Activated B cell treated with CpG ODN at 0.5 μM for 24 hours (primary cell): ENCODE measurements at places on chromosomes 13 and 19.

DNA sequence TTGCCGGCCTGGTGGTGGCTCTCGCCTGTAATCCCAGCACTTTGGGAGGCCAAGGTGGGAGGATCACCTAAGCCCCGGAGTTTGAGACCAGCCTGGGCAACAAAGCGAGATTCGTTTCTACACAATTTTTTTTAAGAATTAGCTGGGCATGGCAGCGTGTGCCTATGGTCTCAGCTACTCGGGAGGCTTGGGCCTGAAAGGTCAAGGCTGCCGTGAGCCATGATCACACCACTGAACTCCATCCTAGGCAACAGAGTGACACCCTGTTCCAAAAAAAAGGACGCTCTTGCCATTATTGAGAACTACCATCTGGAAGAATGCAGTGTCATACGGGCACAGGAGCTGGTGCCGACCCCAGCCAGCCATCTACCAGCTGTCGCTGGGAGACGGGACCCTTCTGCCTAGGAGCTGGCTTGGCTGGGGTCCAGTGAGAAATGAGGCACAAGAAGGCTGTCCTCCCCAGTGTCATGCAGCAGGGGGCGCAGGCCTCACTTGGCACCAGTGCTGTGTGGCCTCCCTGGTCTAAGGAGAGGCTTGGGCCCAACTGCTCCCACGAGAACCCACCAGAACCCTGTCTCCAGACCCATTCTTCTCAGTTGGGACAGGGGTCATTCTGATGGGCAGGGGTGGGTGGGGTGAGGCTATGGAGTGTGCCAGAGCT, 12.2 kb upstream of the RELB start:
- H3K27ac ChIP-seq, result no peak overlapping the region
- no peaks in the 10 kb centered on the region for H3K27me3 ChIP-seq
- H3K4me3 ChIP-seq, result no peak overlapping the region

- peaks cover 49% of the 10 kb centered on the region for H3K36me3 ChIP-seq
- H3K27me3 ChIP-seq, result no peaks in the 10 kb centered on the region
- no peak overlapping the region for H3K4me3 ChIP-seq
These were observed 6.9 kb downstream of the SLC39A3 start for GRCh38 chr19:2732883-2733282.

- H3K36me3 ChIP-seq, result no peaks in the 10 kb centered on the region
- peaks cover 20% of the 10 kb centered on the region for H3K27me3 ChIP-seq
- no peak overlapping the region for H3K4me3 ChIP-seq
- peaks cover 1% of the 10 kb centered on the region for H3K4me1 ChIP-seq
- no peak overlapping the region for H3K27ac ChIP-seq
- no peak for DNase-seq
These were observed 100.2 kb upstream of the RFC3 start for GRCh38 chr13:33717775-33718174.

- no peak for DNase-seq
- no peak overlapping the region for H3K27ac ChIP-seq
- peaks cover 27% of the 10 kb centered on the region for H3K4me1 ChIP-seq
- no peak overlapping the region for H3K4me3 ChIP-seq
- peaks cover 8% of the 10 kb centered on the region for H3K36me3 ChIP-seq
These were observed 2.7 kb downstream of the NBEA start for GRCh38 chr13:34944751-34945150.

DNA sequence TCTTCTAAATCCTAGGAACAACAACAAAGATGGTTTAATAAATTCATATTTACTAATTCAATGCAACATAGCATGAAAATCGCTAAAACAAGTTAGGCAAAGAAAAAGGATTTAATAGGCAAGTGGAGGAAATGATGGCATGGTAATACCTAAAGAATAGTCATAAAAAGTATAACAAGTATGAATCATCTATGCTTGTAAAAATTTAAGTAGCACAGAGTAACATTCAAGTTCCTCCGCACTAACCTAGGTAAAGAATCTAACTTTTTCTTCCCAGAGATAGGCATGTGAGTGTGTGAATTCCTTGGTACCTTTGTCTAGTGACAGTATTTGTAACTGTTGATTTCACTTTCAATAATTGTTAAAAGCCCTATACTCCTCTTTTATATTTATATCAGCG, 42.6 kb downstream of the RCBTB2 start:
- H3K27me3 ChIP-seq, result no peaks in the 10 kb centered on the region
- H3K36me3 ChIP-seq, result peaks cover 4% of the 10 kb centered on the region
- no peak overlapping the region for H3K4me3 ChIP-seq
- peaks cover 31% of the 10 kb centered on the region for H3K4me1 ChIP-seq
- DNase-seq, result no peak

DNA sequence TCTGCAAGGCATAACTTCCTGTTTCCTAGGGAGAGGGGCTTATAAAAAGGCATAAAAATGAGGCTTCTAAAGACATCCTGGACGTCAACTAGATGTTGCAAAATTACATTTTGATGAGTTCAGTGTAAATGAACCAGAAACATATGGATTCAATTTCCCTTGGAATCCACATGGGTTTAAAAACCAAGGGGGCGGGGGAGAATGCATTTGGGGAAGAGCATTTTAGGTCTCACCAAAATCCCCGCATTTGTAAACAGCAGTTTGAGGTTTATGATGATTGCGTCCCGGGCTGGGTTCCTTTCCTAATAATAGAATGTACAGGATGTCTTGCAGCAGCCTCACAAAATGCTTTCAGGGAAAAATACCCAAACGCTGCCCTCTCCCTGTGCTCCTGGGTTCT, 407.8 kb downstream of the ZNF536 start:
- no peaks in the 10 kb centered on the region for H3K36me3 ChIP-seq
- no peak for DNase-seq
- no peaks in the 10 kb centered on the region for H3K4me1 ChIP-seq
- no peak overlapping the region for H3K27ac ChIP-seq
- H3K27me3 ChIP-seq, result no peaks in the 10 kb centered on the region

DNA sequence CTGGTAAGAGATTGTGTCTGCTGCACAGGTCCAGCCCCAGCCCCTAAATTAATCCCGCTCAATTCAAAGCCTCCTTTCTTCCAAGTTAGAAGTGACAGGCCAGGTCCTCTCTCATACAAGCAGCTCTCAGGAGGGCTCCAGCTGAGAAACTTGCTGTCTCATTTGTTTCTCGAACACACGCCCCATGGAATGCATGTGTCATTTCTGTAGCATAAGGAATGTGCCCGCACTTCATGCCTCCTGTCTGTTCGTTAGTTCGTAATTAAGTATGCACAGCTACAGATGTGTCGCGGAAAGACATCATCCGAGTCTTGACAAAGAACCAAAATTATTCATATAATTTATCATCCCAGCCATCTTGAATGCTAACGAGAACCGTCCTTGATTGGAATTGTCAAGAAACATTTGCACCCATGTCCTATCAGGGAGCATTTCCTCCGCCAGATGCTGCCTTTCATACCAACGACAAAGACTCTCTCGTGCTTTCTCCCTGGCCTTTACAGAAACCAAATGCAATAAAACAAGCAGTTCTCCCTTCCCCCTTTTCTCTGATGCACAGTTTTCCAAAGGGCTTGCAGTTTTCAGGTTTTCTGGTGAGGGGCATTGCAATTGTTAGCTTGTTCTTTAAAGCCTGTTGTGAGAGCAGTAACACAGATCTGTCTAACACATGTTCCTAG, 133.5 kb downstream of the UQCRFS1 start:
- H3K36me3 ChIP-seq, result no peaks in the 10 kb centered on the region
- no peak overlapping the region for H3K4me3 ChIP-seq
- H3K27ac ChIP-seq, result no peak overlapping the region
- H3K27me3 ChIP-seq, result no peaks in the 10 kb centered on the region

- peaks cover 27% of the 10 kb centered on the region for H3K27me3 ChIP-seq
- DNase-seq, result no peak
- H3K36me3 ChIP-seq, result peaks cover 2% of the 10 kb centered on the region
These were observed 3.8 kb upstream of the IL17D start for GRCh38 chr13:20699715-20700114.

DNA sequence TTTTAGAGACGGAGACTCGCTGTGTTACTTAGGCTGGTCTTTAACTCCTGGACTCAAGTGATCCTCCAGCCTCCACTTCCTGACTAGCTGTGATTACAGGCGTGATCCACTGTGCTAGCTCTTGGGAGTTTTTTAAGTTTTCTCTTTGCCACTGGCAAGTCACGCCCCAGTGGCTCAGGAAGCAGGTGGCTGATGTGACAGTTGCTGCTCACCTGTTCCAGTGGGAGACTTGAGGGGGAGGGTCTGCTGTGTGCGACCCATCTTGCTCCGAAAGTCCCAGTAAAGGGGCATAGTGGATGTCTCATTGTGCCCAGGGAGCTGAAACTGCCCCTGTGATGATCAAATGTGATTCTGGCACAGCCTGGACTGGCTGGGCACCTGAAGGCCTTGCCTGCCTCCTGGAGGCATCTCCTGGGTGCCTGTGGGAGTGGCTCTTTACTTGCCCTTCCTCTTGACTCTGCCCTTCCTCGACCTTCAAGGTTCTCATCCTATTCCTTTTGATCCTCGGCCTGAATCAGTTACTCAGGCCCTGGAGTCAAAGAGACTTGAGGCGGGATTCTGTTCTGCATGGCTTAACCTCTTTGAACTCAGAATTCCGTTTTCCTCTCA, 7.8 kb downstream of the SMARCA4 start:
- peak; percentile 20 for DNase-seq
- H3K36me3 ChIP-seq, result peaks cover 1% of the 10 kb centered on the region
- H3K4me1 ChIP-seq, result peaks cover 56% of the 10 kb centered on the region
- H3K27me3 ChIP-seq, result no peaks in the 10 kb centered on the region

- peak overlapping the region; percentile 83 for H3K27ac ChIP-seq
- no peaks in the 10 kb centered on the region for H3K27me3 ChIP-seq
- H3K36me3 ChIP-seq, result peaks cover 10% of the 10 kb centered on the region
- H3K4me3 ChIP-seq, result peak overlapping the region; percentile 79
- H3K4me1 ChIP-seq, result peaks cover 82% of the 10 kb centered on the region
These were observed 92.9 kb downstream of the GNG7 start for GRCh38 chr19:2609389-2610116.

DNA sequence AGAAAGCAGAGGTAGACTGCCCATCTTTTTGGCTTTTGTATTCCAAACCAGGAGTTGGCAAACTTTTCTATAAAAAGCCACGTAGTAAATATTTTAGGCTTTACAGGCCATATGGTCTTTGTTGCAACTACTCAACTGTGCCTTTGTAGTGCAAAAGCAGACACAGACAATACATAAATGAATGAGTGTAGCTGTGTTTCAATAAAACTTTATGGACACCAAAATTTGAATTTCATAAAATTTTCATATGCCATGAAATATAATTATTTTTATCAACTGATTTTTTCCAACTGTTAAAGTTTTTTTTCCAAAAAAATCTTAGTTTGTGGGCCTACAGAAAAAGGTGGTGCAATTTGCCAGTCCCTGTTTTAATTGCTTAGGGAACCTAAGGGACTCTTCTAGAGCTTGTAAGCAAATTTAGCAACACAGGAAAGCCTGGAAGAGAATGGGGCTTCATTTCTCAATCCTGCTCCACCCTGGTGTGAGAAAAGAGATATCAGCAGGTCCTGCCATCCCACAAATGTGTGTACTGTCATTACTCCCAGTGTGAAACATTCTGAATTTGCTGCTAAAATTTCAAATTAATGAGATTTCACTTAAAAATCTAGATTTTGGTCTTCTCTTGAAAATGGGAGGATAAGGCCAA, 194.2 kb downstream of the RGCC start:
- no peak for DNase-seq
- peaks cover 42% of the 10 kb centered on the region for H3K27me3 ChIP-seq
- no peak overlapping the region for H3K27ac ChIP-seq
- H3K4me1 ChIP-seq, result peaks cover 9% of the 10 kb centered on the region
- no peaks in the 10 kb centered on the region for H3K36me3 ChIP-seq

GRCh38 chr13:109985871-109986450, 199.6 kb upstream of the IRS2 start:
- no peak overlapping the region for H3K4me3 ChIP-seq
- H3K27me3 ChIP-seq, result no peaks in the 10 kb centered on the region
- H3K4me1 ChIP-seq, result no peaks in the 10 kb centered on the region
- no peak overlapping the region for H3K27ac ChIP-seq

DNA sequence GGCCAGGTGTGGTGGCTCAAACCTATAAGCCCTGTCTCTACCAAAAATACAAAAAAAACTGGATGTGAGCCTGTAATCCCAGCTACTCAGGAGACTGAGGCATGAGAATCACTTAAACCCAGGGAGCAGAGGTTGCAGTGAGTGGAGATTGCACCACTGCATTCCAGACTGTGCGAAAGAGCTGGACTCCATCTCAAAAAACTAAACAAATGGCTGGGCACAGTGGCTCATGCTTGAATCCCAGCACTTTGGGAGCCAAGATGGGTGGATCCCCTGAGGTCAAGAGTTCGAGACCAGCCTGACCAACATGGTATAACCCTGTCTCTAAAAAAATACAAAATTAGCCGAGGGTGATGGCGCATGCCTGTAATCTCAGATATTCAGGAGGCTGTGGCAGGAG, 34.9 kb upstream of the ZNF83 start:
- no peak overlapping the region for H3K27ac ChIP-seq
- H3K36me3 ChIP-seq, result peaks cover 35% of the 10 kb centered on the region
- H3K4me1 ChIP-seq, result no peaks in the 10 kb centered on the region
- DNase-seq, result no peak
- no peak overlapping the region for H3K4me3 ChIP-seq

GRCh38 chr19:47020992-47021496, 1.4 kb downstream of the NPAS1 start:
- peak overlapping the region; percentile 57 for H3K4me3 ChIP-seq
- H3K27ac ChIP-seq, result no peak overlapping the region
- H3K4me1 ChIP-seq, result peaks cover 16% of the 10 kb centered on the region
- no peak for DNase-seq
- H3K27me3 ChIP-seq, result peaks cover 30% of the 10 kb centered on the region

GRCh38 chr19:757811-758668, 7.1 kb downstream of the MISP start:
- H3K4me3 ChIP-seq, result no peak overlapping the region
- H3K4me1 ChIP-seq, result no peaks in the 10 kb centered on the region
- H3K27me3 ChIP-seq, result no peaks in the 10 kb centered on the region
- no peak overlapping the region for H3K27ac ChIP-seq
- no peak for DNase-seq

GRCh38 chr19:13024951-13025697, 29.8 kb downstream of the NFIX start:
- peaks cover 30% of the 10 kb centered on the region for H3K4me1 ChIP-seq
- no peaks in the 10 kb centered on the region for H3K36me3 ChIP-seq
- H3K4me3 ChIP-seq, result peak overlapping the region; percentile 51
- H3K27me3 ChIP-seq, result peaks cover 27% of the 10 kb centered on the region
- no peak overlapping the region for H3K27ac ChIP-seq
